ENCODE measurements at places on chromosomes 4 and X.

GRCh38 chr4:146273204-146273901, 59.0 kb downstream of the REELD1 start:
- DNase-seq: no peak

DNA sequence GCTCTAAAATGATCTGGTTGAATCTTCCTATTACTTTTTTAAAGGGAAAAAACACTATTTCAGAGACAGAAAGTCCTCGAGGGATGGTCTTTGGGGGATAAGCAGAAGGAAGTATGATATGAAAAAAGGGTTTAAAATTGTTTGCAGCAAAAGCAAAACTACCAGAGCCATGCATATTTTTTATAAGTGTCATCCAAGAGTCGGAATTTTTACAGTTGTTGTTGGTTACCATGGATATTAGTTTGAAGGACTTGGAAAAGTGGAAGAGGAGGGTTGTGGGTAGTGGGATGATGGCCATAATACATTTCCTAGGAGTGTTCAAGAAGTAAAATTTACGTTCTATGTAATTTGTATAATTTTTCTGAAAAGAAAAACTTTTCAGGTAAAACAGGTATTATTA, 134.4 kb downstream of the PCDH7 start:
- DNase-seq: no peak

DNA sequence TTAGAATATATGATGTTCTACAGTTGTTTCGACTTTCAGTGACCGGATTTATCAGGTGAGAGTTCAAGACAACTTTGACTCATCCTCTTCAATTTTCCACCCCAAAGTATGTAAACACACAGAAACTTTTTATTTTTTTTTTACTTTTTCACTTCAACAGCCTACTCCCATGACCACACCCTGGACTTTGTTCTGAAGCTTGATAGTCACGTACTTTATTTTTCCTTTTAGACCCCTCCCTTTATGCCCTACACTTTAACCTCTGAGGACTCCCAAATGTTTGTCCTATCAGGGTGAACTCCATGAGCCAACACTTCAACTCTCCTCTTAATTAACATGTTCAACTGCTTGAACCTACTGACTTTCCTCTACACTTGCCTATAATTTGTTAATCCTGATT, 2.5 kb upstream of the DDX60 start:
- no peak for DNase-seq

GRCh38 chr4:116724249-116724648, 361.1 kb downstream of the TRAM1L1 start:
- no peak for DNase-seq

DNA sequence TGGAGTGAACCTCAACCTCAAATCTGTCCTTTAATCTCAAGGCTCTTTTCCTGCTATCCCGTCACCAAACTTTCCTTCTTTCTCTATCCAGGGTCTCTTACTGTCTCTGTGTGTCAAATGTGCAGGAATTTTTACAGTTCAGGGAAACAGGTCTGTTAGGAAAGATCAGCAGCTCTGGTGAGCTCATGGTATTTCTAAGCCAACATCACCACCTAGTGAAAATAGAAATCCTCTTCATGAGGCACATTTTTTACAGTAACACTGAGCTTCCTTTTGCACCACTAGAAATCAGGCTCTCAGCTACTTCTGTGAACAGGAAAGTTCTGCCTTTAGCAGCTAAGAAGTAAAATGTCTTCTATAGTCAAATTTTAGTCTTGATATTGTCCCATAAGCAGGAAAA, 39.6 kb downstream of the NUDT11 start:
- no peak for DNase-seq

GRCh38 chr4:14196131-14196530, 568.6 kb upstream of the BOD1L1 start:
- DNase-seq: no peak

- no peak for DNase-seq
Observed at GRCh38 chr4:113073451-113074005, 24.1 kb downstream of the ANK2 start.

DNA sequence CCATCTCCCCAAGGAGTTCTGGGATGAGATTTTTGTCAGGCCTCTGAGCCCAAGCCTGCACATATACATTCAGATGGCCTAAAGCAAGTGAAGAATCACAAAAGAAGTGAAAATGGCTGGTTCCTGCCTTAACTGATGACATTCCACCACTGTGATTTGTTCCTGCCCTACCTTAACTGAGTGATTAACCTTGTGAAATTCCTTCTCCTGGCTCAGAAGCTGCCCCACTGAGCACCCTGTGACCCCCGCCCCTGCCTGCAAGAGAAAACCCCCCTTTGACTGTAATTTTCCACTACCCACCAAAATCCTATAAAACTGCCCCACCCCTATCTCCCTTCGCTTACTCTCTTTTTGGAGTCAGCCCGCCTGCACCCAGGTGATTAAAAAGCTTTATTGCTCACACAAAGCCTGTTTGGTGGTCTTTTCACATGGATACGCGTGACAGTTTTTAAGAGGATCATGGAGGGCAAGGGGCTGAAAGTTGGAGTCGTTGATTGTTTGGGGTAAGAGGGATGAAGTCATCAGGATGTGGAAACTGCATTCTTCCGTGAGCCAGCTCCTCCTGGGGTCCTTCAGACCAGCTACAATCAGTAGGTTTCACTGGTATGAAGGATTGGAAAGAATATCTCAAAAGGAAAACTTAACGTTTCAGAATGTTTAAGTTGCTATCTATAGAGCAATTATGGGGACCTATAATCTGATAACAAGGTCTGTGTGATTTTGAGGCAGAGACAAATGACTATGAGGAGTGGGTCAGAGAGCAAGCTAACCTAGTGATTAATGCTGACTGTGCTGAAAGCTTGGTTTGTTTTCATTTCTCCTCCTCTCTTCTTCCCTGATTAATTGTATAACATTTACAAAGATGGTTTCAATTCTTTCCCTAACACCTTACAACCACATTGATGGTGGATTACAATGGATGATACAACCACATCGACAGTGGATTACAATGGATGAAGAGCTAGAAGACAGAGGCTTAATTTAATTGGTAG, 28.6 kb upstream of the MAGEA11 start:
- no peak for DNase-seq

DNA sequence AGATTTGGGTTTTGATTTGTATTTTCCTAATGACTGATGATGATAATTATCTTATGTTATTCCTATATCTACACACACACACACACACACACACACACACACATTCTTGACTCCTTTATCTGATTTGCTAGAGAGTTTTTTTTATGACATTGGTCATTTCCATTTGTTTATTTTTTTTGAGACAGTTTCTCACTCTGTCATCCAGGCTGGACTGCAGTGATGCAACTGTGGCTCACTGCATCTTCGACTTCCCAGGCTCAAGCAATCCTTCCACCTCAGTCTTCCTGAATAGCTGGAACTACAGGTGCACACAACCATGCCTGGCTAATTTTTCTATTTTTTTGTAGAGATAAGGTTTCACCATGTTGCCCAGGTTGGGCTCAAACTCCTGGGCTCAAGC, 6.7 kb downstream of the ZNF81 start:
- DNase-seq: no peak

DNA sequence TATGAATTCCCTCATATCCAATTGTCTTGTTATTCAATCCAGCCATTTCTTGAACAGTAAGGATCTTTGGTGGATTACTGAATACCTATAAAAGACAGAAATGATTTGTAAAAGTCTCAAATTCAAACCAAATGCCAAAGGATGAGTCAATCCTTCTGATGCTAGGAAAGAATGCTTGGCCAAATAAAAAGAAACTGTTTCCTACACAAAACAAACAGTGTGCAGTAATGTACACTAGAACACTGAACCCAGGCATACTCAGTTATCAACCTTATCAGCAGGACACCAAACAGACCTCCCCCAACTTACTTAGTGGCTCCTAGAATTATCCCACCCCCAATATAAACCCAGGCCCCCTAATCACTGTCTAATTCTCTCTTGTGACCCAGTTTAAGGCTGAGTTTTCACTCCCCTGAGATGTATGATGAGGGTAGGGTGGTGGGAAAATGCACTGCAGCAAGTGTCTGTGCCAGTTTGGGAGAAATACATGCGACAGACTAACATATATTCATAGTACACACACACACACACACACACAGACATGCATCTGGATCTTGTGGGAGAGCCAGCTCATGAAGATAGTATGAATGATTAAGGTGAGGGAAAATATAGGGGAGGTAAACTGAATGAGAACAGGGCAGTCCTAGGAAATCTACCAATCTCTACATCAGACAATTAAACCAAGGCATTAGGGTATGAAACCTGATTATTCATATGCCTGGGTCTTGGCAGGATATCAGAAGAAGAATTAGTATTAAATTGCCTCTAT, 35.0 kb downstream of the CLDN2 start:
- peak; percentile 5 for DNase-seq

- no peak for DNase-seq
Observed at GRCh38 chr4:24315056-24315455, 269.3 kb downstream of the DHX15 start.

GRCh38 chrX:153411255-153411987, at the start of gene ZFP92:
Gene ZFP92 (plus strand): TSS chrX:153411472. CDS start chrX:153418323, 6,851 bp downstream.
- DNase-seq: no peak

DNA sequence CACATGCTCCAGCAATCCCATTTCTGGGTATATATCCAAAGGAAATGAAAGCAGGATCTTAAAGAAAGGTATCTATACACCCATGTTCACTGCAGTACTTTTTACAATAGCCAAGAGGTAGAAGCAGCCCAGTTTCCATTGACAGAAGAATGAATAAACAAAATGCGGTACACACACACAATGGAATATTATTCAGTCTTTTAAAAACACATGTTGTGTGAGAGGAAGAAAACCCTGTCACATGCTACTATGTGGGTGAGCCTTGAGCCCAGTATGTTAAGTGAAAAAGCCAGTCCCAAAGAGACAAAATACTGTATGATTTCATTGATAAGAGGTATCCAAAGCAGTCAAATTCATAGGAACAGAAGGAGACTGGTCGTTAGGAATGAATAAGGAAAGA, 6.3 kb downstream of the ANXA3 start:
- DNase-seq: no peak

GRCh38 chr4:183304538-183304937, 15.5 kb downstream of the CLDN22 start:
- DNase-seq: no peak

- DNase-seq: no peak
Observed at GRCh38 chrX:110326712-110327111, 8.8 kb upstream of the AMMECR1 start.

DNA sequence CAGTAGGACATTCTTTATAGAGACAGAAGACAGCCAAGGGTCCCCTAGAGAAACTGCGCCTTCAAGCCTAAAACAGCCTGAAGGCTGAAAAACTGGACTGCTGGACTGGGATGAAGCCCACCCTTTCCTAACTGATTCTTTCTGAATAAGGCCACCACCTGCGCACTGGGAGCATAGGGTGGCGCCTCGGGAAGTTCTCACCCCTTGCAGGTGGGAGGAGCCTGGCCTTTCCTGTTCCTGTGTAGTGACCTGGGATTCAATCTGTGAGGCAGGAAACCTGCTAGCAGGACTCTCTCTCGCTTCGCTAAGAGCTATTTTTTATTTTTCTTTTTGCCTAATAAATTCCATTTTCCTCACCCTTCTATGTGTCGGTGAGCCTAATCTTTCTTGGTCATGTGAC, 61.8 kb upstream of the KLHL13 start:
- DNase-seq: no peak

DNA sequence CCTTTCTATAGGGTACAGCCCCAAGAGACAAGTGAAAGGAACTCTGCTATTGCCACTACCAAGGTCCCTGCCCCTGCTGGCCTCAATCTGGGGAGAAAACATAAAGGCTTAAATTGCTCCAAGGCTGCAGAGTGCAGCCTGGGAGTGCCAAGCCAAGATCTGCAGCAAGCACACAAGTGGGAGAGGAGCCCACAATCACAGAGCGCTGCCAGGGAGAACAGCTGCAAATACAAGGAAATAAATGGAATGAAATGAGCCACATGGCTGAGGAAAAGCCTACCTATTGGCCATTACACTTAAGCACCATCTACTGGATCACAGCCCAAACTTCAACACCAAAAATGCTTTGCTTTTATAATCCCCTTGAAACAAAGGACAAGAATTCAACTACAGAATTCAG, 582.4 kb downstream of the FAM133A start:
- DNase-seq: no peak

DNA sequence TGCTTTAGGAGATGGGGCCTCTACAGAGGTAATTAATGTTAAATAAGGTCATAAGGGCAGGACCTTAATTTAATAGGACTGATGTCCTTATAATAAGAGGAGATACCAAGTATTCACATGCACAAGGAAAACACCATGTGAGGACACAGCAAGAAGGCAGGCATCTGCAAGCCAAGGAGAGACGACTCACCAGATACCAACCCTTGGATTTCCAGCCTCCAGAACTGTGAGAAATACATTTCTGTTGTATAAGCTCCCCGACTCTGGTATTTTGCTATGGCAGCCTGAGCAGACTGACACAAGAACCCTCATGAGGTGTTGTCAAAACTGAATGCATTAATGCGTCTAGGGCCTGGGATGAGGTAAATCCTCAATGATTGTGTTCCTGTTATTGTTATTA, 56.2 kb upstream of the MAPK10 start:
- DNase-seq: peak; percentile 3

DNA sequence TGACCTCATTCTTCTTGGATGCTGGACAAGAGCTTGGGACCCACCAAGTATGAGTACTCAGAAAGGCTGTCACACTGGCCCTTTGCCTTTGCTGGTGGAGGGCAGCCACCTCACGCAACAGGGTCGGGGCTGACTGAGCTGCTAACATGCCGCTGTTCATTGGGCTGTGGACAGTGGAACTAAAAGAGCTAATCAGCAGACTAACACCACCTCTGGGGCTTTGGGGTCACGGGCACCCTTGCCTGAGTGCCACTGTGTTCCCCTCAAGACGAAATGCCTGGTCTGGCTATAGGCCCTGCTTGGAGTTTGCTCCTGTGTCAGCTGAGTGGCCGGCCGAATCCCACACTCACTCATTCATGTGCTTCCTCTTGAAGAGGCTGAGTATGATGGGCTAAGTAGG, 559.6 kb downstream of the SPRY1 start:
- DNase-seq: no peak

GRCh38 chr4:109113521-109113920, 188.9 kb downstream of the COL25A1 start:
- no peak for DNase-seq

DNA sequence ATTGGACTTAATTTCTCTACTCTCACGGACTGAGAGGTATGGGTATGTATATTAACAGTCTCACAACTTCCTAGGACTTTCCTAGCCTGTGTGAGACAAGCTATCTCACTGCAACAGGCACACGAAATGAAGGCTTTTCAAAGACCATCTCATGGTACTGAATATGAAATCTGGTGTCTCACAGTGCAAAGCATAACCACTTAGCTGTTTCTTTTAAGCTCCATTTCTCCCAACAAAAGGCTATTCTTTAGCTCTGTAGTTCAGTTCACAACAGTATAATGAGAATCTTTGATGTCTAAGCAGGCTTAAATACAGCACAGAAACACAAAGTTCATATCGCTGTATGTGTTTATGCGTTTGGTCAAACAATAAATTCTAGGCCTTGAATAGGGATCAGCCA, 116.2 kb upstream of the PCDH18 start:
- no peak for DNase-seq

- no peak for DNase-seq
Observed at GRCh38 chr4:732911-733630, 27.4 kb downstream of the PCGF3 start.

- DNase-seq: no peak
Observed at GRCh38 chr4:146029147-146029546, 90.5 kb upstream of the ZNF827 start.

Data from epithelial cell of prostate (primary cell).